Hematopoietic multipotent progenitor cell treated with erythropoietin and hydrocortisone succinate and interleukin-3 and kit ligand, for 4 days (in vitro differentiated cells): ENCODE measurements at places on chromosomes 13 and 19.

- no peak for DNase-seq
Measured at GRCh38 chr13:49840675-49841074, 48.2 kb upstream of the KPNA3 start.

GRCh38 chr19:14413693-14414181 is 5.4 kb downstream of the DDX39A start:
- no peak for DNase-seq

DNA sequence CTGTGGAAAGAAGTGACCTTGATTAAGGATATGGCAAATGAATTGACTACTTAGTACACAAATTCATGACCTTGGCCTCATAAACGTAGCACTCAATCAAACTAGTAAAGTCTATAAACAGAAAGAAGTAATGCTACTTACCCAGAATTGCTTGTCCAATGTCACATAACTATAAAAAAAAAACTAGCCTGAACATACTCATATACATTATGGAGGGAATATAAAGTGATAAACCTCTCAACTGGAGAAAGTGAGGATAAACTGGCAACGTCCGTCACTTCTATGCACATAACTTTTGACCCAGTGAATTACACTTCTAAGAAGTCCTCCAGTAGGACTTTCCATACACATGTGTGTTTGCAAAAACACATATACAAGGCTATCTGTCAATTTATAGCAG is 7.7 kb upstream of the SERP2 start:
- DNase-seq = no peak

DNA sequence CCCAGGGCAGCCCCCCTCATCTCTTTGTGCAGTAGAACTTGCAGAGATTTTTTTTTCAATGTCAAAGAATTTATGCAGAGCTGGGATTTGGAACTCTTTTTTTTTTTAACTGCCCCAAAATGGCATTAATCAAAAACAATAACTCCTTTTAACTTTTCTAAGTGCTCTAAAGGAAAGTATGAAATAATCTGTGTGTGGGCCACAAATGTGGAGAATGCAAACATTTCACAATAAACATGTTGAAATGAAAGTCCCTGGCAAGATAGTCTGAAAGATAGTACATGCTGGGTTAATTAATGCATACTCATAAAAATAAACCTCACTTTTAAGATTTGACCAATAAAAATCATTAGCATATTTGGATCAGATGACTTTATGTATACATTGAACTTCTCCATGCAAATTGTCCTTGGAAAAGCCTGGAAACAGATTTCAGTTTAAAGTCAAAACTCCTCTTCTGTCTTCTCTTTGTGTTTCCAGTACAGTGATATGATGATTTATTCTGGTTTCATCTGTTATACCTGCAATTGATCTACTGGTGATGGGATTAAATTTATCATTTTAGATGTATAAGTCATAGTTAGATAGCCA is 30.5 kb upstream of the ZNF536 start:
- no peak for DNase-seq

DNA sequence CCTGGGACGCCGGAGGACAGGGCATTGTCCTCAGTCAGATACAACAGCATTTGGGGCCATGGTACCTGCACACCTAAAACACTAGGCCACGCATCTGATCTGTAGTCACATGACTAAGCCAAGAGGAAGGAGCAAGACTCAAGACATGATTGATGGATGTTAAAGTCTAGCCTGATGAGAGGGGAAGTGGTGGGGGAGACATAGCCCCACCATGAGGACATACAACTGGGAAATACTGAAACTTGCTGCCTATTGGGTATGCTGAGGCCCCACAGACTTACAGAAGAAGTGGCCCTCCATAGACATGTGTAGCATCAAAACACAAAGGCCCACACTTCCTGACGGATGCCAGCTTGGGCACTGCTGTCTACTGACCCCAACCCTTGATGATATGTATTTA is 1.4 kb upstream of the ICAM4 start:
- peak; percentile 41 for DNase-seq

DNA sequence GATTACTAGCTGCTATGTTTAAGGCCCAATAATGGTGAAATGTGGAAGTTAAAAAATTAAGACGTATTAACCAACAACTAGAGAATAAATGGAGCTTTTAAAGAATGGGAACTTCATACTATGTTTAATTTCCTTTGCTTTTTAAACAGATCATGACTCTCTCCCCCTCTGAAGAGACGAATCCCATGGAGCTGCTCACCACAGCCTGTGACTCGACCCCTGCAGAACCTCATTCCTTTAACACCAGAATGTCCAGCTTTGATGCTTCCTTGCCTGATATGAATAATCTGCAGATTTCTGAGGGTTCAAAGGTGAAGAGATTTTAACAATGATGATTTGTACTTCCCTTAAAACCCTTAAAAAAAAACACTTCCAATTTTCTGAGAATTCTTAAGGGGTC is 53.0 kb downstream of the ZAR1L start:
- no peak for DNase-seq

DNA sequence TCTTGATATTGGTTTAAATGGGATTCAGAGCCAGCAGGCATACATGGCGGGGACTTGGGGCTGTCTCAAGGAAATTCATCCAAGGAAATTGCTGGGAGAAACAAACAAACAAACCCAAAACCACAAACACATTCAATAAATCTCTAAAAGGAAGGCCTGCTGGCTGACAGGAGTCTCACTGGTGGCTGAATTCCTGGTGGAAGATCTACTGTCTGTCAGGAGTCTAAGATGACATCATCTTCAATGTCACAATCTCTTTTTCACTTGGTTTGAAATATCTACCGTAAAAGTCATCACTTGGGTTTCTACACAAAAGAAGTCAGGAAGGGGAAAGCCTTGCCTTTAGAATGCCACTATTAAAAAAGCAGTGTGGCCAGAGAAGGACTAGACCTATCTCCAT is 87.9 kb downstream of the KLF5 start:
- DNase-seq = no peak

DNA sequence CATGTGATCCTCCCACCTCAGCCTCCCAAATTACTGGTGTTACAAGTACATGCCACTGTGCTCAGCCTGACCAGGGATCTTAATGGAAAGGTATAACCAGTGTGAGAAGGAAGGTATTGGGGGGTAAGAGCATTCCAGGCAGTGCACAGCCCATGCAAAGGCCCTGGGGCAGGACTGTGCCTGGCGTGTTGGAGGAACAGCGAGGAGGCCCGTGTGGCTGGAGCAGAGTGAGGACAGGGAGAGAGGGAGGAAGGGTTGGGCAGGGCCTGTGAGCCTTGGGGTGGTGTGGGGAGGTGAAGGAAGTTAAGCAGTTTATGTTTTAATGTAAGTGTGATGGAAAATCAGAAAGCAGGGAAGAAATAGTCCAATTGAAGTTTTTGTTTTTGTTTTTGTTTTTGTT is 1.6 kb downstream of the TMIGD2 start:
- DNase-seq = no peak

- DNase-seq = peak; percentile 25
Measured at GRCh38 chr19:41226053-41226873, 7.2 kb downstream of the AXL start.

GRCh38 chr13:97239306-97239705 is 17.2 kb downstream of the MBNL2 start:
- no peak for DNase-seq

DNA sequence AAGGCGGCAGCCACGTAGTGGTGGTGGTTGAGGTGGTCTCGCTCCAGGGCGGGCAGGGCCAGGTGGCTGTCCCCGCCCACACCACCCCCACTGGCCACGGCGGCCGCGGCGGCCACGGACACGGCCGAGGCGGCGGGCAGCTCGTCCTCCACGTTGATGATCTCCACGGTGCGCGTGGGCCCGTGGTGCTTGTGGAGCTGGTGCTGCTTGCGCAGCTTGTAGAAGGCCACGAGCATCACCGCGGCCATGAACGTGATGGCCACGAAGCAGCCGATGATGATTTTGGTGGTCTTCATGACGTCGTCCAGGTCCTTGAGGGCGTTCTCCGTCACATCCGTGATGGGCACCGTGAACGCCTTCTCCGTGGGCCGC is 4.0 kb upstream of the ASPDH start:
- DNase-seq = no peak

GRCh38 chr13:112974125-112974524 is 5.1 kb downstream of the MCF2L start:
- no peak for DNase-seq

GRCh38 chr19:16654627-16655026 is 5.3 kb downstream of the SMIM7 start:
- no peak for DNase-seq

DNA sequence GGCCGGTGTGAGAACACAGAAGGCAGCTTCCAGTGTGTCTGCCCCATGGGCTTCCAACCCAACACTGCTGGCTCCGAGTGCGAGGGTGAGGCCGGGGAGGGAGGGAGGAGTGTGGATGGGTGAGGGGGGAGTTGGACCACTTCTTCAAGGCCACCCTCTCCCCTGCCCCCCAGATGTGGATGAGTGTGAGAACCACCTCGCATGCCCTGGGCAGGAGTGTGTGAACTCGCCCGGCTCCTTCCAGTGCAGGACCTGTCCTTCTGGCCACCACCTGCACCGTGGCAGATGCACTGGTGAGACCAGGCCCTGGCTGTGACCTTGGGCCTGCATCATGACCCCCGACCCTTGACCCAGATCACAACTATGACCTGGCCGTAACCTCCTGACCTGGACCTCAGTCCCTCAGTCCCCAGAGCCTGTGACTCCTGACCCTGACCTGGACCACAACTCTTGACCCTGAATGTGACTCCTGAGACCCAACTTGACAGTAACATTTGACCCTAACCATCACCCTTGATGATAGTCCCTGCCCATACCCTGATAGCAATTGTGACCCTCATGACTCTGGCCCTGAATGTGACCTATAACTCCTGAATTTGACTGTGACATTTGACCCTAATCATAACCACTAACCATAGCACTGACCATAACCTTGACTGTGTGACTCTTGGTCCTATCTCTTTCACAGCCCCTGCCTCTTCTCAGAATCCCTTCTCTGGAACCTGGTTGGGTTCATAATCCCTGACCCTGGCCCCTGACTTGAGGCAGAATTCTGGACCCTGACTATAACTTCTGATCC is 10.9 kb downstream of the LTBP4 start:
- DNase-seq = no peak
